ENCODE measurements at places on chromosomes 12 and 14.

GRCh38 chr14:52265253-52265652 is 2.2 kb upstream of the PTGDR start:
- no peak for DNase-seq

GRCh38 chr14:68820119-68820518 is 27.3 kb upstream of the ZFP36L1 start:
- no peak for DNase-seq

GRCh38 chr12:57181072-57181471 is 33.7 kb upstream of the LRP1-AS start:
- DNase-seq = no peak

DNA sequence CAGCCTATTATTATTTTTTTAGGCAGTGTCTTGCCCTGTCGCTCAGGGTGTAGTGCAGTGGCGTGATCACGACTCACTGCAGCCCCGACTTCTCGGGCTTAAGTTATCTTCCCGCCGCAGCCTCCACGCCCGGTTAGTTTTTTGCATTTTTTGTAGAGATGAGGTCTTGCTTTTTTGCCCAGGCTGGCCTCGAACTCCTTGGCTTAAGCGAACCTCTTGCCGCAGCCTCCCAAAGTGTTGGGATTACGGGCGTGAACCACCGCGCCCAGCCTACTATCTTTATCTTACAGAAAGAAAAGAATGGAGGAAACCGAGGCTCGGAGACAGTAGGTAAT is 507 bp upstream of the PTPN11 start:
- no peak for DNase-seq

- DNase-seq = no peak
Measured at GRCh38 chr14:90569606-90570387, 173.0 kb downstream of the CALM1 start.

- DNase-seq = no peak
Measured at GRCh38 chr14:22492622-22493542, 96.1 kb downstream of the DAD1 start.

GRCh38 chr14:82911930-82912329 is 1378.3 kb upstream of the SEL1L start:
- no peak for DNase-seq

All from nephron progenitor cell (in vitro differentiated cells).